ENCODE measurements at places on chromosomes 6 and 20. TPM values are rescaled to one million over a fixed set of nuclear protein-coding genes. Genes with fewer than 3 reads are reported as not detected.

The EPPIN gene
- not detected for total RNA-seq

DNA sequence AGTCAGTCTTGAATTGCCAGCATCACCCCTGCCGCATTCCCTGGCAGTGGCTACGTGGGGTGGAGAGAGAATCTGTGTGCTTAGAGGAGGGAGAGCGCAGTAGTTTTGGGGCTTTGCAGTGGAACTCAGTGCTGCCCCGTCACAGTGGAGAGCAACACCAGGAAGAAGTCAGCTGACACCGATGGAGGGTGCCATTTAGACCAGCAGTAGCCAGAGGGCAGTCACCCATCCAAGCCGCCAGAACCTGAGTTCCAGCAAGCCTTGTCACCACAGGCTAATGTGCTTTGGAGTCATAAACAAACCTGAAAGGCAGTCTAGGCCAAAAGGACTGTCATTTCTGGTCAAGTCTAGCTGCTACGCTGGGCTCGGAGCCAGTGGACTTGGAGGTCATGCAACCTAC, 22.0 kb upstream of the PERP start:
- no peak for DNase-seq
- H3K4me3 ChIP-seq, result no peak overlapping the region
- H3K36me3 ChIP-seq, result no peaks in the 10 kb centered on the region
- H3K4me1 ChIP-seq, result no peaks in the 10 kb centered on the region
- H3K27me3 ChIP-seq, result no peaks in the 10 kb centered on the region

GRCh38 chr20:34871966-34872621, 562 bp downstream of the GGT7 start:
- H3K4me1 ChIP-seq, result peaks cover 30% of the 10 kb centered on the region
- peaks cover 18% of the 10 kb centered on the region for H3K27me3 ChIP-seq
- peaks cover 1% of the 10 kb centered on the region for H3K36me3 ChIP-seq

GRCh38 chr6:113818578-113818977, 38.6 kb upstream of the MARCKS start:
- peaks cover 4% of the 10 kb centered on the region for H3K4me1 ChIP-seq
- no peak for DNase-seq
- no peaks in the 10 kb centered on the region for H3K27me3 ChIP-seq
- no peak overlapping the region for H3K27ac ChIP-seq

- H3K27me3 ChIP-seq, result no peaks in the 10 kb centered on the region
- no peak overlapping the region for H3K4me3 ChIP-seq
- H3K27ac ChIP-seq, result no peak overlapping the region
- H3K36me3 ChIP-seq, result peaks cover 24% of the 10 kb centered on the region
- H3K4me1 ChIP-seq, result peaks cover under 1% of the 10 kb centered on the region
- DNase-seq, result no peak
Observed at GRCh38 chr6:89745716-89746115, 73.9 kb downstream of the MDN1 start.

DNA sequence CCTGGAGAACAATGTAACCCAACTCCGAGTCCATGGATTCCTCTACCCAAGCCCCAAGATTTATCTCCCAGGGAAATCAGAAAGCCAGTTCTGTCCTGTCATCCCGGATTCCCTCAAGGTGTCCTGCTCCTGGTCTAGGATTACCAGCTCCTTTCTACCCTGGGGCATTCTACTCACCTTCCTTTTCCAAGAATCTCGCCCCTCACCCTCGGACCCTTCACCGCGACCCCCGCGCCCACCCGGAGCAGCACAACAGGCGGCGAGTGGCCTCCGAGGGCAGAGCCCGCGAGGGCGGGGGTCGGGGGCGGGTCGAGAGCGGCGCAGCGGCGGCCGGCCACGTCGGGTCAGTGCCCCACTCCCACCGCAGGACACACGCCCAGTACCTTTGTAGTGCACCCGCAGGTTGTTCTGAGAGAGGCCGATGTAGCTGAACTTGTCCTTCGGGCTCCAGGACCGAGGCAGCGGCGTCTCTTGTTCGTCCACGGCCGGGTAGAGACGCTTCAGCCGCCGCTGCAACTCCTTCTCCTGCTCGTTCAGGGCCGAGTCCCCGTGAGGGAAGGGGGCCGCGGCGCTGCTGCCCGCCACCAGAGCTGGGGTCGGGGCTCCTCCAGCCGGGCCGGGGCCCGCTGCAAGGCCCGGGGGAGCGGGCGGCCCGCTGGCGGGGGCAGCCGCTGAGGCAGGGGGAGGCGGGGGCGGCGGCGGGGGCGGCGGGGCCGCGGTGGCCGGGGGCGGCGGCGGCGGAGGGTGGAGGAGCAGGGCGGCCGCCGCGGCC, 897 bp downstream of the RANBP9 start:
- no peaks in the 10 kb centered on the region for H3K27me3 ChIP-seq
- H3K4me3 ChIP-seq, result peak overlapping the region; percentile 87
- H3K27ac ChIP-seq, result peak overlapping the region; percentile 96

DNA sequence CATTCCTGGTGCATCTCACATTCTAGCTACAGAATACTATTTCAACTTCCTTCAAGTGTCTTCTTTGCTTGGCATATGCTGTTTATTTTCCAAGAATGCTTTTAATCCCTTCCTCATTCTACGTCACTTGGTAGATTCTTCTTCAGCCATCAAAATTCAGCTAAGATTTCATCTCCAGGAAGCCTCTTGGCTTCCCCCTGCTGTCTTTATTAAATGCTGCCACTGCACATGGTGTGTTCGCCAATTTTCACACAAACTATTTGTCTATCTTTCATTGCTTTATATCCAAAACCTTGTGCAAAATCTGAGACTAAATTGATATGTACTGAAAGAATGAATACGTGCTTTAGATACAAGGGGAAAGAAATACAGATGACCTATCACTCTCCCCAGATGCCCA, 253.0 kb downstream of the RFPL4B start:
- H3K27ac ChIP-seq, result no peak overlapping the region
- H3K27me3 ChIP-seq, result no peaks in the 10 kb centered on the region
- no peaks in the 10 kb centered on the region for H3K4me1 ChIP-seq
- H3K4me3 ChIP-seq, result no peak overlapping the region
- H3K36me3 ChIP-seq, result no peaks in the 10 kb centered on the region

- DNase-seq, result no peak
- H3K36me3 ChIP-seq, result no peaks in the 10 kb centered on the region
- no peaks in the 10 kb centered on the region for H3K27me3 ChIP-seq
- no peak overlapping the region for H3K27ac ChIP-seq
- H3K4me1 ChIP-seq, result no peaks in the 10 kb centered on the region
- no peak overlapping the region for H3K4me3 ChIP-seq
Observed at GRCh38 chr20:29427201-29428060, 1830.0 kb upstream of the DEFB115 start.

GRCh38 chr6:158396136-158396535, 83.9 kb downstream of the TULP4 start:
- no peak for DNase-seq
- H3K27ac ChIP-seq, result no peak overlapping the region
- H3K36me3 ChIP-seq, result peaks cover 37% of the 10 kb centered on the region
- H3K4me1 ChIP-seq, result peaks cover 27% of the 10 kb centered on the region
- H3K27me3 ChIP-seq, result no peaks in the 10 kb centered on the region
- H3K4me3 ChIP-seq, result no peak overlapping the region

The MYL9 gene
- 31.0 TPM for total RNA-seq

- DNase-seq, result no peak
- H3K4me3 ChIP-seq, result no peak overlapping the region
- peaks cover 9% of the 10 kb centered on the region for H3K4me1 ChIP-seq
- no peaks in the 10 kb centered on the region for H3K36me3 ChIP-seq
Observed at GRCh38 chr20:40692240-40693011, 3.4 kb upstream of the MAFB start.

- peaks cover 44% of the 10 kb centered on the region for H3K4me1 ChIP-seq
- no peak for DNase-seq
- H3K27ac ChIP-seq, result peak within 1 kb of the TSS; percentile 74
- peak within 1 kb of the TSS; percentile 24 for H3K4me3 ChIP-seq
Observed at GRCh38 chr6:32192608-32193039, at the start of gene GPSM3. GPSM3 (minus strand) TSS chr6:32192643; CDS start chr6:32192513, 130 bp downstream.

The ZSCAN23 gene
- 22.6 TPM for total RNA-seq
